ENCODE measurements at places on chromosomes 5 and 9. TPM values are rescaled to one million over a fixed set of nuclear protein-coding genes. Genes with fewer than 3 reads are reported as not detected.

Gene LRRC19
- total RNA-seq: not detected

Gene FOXD1
- not detected for total RNA-seq

Gene LARP1
- 98.1 TPM for total RNA-seq

Gene SCGB3A2
- not detected for total RNA-seq

DNA sequence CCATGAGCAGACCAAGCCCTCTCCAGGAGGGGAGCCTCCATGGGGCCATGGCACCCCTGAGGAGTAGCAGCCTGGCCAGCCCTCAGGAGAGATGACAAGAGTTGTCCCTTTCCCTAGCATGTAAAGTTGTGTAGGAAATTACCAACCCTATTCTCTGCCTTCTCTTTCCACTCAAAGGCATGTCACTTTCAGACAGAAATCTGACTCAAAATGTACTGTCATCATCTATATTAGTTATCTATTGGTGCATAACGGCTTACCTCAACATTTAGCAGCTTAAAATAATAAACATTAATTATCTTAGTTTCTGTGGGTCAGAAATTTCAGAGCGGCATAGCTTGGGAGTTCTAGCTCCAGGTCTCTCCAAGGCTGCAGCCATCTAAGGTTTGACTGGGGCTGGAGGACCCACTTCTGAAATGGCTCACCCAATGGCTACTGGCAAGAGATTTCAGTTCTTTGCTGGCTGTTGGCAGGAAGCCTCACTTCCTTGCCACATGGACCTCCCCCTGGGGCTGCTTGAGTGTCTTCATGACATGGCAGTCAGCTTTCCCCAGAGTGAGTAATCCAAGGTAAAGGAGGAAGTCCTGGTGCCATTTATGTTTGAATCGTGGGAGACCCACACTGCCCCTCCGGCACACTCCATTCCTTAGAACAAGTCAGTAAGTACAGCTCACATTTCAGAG lies 632.3 kb downstream of the CCDC171 start:
- no peak for DNase-seq

DNA sequence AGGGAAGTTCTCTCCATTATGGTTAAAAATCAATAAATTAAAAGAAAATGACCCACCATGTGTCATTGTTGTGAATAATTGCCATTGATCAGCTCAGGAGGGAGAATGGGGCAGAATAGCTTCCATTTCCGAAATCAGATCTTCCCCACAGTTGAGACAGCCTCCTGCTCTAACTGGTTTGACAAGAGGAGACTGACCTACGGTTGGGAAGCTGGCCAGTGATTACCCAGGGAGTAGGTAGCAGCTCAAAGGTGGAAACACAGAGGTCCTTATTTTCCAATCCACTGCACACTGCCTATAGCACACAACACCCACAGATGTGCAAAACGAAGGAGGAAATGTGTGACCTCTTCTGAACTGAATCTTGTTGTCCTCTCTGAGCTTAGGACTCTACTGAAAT lies 69.0 kb upstream of the DAPK1 start:
- DNase-seq: no peak

DNA sequence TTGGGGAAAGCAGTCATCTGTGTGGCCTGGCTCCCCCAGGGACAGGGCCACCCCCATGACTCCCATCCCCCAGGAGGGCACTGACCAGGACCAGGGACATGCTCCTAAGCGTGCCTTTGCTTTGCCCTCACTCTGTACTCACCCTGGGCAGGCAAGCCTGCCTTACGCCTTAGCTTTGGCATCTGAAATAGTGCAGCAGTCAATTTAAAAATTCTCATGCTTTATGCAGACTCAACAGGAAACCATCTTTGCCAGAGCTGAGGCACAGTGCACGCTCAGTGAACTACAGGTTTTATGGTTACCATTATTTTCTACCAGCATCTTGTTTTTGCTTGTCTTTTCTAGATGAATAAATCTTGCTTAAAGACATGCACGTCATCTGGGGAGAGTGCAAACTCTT lies 323.5 kb downstream of the IRX2 start:
- DNase-seq: no peak

GRCh38 chr9:110191615-110192014 lies 16.3 kb downstream of the C9orf152 start:
- no peak for DNase-seq

DNA sequence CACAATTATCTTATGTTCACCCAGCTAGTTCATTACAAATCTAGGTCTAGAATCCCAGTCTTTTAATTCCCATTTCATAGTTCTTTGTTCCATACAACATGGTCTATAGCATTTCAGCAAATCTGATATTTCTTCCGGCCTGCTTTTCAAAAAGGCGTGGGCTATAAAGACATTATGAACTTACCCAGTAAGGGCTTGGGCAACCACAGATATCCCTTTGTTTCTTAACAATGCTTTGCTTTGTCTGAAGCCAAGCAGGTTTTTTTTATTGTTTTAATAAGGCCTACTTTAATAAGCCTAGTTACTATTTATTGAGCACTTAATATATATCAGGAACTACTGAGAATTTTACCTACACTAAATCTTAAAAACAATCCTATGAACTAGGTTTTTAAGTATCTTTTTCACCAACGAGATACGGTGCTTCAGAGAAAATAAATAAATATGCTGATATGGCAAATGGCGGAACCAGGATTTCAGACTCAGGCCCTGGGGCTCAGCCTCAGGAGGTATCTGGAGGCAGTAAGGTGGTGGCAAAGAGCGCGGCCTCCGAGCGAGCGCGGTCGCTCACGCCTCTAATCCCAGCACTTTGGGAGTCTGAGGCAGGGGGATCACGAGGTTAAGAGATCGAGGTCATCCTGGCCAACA lies 29.7 kb downstream of the PCA3 start:
- no peak for DNase-seq

DNA sequence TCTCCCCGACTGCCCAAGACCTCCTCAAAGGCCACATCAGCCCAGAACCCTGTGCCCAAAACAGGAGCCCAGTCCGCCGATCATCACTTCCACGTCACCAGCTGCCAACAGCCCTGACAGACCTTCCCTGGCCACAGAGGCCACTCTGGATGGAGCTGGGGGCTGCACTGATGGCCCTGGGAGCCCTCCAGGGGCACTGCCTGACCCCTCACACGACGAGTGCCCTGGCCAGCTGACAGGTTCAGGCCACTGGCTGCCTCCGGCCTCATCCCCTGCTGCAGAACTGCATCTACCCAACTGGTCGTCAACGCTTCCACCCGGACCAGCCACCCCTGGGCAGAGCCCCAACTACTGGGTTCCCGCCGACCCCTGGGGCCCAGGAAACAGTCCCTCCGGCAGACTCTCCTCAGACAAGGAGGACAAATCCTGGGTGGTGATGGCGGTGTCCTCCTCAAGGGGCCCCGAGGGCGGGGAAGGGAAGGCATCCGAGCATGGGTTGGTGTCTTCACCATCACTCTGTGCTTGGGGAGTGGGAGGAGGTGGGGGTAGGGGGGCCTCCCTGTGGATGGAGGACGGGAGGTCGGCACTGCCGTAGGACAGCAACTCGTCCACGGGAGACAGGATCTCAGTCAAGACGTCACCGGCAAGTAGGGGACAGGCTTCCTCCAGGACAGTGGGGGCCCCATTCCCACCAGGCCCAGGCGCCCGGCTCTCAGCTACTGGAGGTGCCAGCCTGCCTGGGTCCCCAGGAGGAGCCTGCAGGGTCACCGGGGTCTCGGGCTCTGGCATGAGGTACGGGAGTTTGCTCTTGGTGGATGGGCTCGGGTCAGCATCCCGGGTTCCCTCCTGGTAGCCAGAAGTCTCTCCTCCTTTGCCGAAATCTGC lies 7.9 kb upstream of the QSOX2 start:
- DNase-seq: no peak

- no peak for DNase-seq
Measured at GRCh38 chr5:93941897-93942296, 200.5 kb upstream of the POU5F2 start.

DNA sequence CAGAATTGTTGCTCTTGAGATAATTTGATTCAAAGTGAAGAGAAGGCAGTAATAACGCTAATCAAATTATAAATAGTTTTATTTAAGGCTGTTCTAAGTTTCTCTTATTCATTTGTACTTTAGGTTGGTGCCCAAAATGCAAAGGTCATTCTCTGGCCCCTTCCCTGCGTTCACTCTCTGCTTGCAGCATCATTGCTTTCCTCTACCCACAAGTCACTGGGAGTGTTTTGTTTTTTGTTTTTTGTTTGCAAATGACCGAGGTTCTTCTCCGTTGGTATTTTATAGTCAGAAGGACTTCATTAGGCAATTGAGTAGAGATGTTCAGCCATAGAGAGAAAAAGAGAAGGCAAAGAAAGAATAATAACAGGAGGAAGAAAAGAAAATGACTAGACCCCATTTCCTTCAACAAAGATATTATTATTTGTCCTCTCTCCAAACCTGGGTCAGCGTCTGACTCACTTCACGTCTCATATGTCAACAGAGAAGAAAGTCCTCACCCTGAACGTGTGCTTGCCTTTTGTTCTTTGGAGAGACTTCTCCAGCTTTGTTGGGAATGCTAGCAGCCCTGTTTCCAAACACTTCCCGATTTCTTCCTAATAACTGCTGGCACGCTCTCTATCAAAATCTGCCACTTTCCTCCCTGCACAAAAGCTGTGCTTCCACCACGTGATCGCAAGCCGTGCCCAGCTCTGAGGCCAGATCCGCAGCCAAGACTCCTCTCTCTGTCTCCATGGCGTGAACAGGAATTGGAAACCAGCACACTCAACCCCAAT lies 119.8 kb downstream of the EBF1 start:
- DNase-seq: peak; percentile 69

- no peak for DNase-seq
Measured at GRCh38 chr5:31626604-31627234, 12.2 kb upstream of the PDZD2 start.

GRCh38 chr5:83524345-83524744 lies 52.8 kb downstream of the VCAN start:
- no peak for DNase-seq

DNA sequence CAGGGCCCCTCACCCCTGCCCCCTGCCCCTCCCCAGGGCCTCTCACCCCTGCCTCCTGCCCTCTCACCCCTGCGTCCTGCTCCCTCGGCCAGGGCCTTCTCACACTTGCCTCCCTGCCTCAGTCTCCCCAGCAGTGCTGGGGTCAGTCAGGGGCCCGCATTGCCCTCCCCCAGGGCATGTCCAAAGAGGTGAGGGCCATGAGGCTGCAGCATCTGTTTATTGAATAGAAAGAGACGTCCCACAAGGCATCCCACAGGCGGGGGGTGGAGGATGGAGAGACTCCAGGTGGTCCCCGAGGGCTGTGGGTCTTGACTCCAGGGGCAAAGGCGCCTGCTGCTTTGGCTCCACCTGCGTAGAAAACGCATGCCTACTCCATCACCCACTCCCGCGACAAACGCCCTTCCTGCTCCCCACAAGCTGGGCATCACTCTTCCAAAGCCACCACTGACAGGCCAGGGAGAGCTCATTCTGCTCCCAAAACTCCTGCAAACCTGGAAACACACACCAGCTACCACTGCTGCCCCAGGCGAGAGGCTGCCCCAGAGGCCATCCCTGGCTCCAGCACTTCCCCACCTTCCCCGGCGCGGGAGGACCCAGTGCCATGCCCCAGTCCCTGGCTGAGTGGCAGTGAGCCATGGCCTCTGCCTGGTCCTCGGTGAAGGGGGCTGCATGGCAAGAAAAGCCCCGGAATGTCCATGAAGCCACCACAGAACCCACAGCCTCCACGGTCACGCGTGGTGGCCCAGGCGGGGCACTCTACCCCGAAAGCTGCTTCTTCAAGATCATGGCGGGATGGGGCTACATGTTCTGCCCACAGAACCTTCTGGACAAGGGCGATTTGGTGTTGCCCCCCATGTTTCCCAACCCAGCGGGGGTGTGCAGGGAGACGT lies 1.6 kb upstream of the LCN8 start:
- no peak for DNase-seq

DNA sequence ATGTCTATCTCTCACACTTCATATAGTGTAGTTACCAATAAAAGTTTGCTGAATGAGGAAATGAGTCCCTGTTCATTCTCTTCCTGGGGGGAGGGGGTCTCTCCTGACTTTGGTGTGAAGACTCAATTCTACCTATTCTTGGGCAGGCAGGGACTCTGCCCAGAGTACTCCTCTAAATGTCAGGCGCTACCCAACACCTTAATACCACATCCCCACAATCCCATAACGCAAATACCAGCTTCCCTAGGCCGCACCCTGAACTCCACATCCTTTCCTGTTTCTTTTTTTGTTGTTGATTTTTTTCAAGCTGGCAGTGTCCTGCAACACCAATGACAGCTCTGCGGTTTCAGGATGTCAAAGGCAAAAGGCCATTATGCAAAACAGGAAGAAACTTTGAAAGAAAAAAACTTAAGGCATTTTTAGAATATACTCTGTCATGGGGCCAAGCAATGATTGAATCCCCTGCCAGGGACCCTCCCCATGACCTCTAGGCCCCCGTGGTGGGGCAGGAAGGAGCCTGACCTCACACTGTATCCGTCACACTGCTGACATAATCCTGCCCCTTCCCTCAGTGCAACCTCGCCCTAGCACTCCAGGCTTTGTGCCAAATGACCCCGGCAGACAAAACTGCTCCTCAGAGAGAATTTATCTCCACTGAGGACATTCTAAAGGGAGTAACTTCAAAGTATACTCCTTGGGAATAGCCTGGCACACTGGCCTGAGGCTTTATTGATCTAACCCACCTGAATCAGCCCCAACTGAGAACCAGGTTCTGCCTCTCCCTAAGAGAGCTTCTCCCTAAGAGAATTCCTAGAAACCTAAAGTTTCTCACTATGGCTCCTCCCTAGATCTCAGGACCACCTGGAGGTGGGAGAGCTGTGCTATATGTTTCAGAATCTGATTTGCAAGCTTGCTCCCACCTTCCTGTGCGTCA lies 8.0 kb downstream of the B4GALT1 start:
- DNase-seq: peak; percentile 84

GRCh38 chr5:33614039-33614438 lies 173.3 kb downstream of the TARS1 start:
- no peak for DNase-seq

DNA sequence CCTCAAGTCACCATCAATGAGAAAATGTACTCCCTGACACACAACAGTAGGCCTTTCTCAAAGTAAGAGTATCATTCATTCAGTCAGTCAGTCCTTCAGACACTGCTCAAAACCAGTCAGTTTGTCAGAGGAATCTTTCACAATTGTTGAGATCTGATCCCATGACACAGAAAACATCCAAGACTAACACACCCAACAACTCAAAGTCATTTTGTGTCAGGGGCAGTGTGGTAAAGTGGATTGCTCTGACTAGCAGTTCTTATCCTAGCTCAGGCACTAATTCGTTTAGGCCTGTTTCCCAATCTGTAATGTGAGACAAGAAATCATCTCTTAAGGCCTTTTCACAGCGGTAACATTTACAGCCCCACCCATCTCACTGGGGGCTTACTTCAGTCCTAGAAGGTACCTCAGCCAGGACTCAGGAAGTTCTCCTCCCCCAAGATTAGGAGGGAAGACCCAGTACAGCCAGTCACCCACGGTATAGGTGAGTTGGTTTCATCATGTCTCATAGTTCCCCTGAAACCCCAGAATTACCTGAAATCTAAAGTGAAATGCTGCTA lies 31.9 kb downstream of the SH3TC2 start:
- DNase-seq: no peak

GRCh38 chr9:87606841-87607521 lies 109.3 kb downstream of the DAPK1 start:
- DNase-seq: no peak

DNA sequence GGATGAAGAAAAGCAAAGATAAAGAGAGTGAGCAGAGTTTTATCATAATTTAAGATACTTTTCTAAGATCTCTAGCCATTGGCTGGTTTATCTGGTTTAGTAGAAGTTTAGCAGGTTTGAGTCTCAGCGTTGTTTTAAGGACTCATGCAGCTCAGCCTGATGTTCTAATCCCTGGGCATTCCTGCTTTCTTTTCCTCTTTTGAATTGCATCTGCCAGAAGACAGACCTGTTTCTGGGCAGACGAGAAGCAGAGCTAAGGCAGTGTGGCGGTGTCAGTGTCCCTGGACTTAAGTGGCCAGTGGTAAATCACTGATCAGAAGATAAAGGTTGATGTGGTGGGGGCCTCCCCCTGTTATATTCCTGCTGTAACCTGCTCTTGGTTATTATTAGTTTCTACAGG lies 138.6 kb downstream of the ADCY2 start:
- DNase-seq: no peak

All from right atrium auricular region (tissue), 2 donors.